ENCODE measurements at places on chromosomes 13 and 19.

DNA sequence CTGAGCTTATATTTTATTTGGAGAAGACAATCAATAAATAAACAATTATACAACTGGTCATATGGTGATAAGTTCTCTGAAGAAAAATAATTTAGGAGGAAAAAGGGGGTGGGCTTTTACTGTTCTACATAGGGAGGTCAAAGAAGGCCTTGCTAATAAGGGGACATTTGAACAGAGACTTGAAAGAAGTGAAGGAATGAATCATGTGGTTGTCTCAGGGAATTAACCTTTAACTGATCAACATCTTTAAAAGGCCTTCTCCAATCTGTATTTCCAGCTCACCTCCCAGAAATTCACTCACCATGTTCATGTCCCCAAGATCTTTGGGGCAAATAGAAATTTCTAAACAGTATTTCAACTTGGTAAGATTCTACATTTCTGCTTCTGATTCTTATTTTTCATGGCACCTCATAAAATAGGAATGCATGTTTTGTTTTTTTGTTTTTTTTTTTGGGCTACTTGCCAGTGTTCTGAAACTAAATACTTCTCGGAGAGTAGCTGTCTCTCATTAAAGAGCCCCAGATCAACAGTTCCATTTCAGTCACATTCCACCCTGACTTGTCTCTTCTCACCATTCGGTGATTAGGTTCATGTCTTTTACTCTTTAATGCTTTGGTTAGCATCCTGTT is 19.2 kb upstream of the LPAR6 start:
- H3K36me3 ChIP-seq = peaks cover 2% of the 10 kb centered on the region
- peaks cover 42% of the 10 kb centered on the region for H3K4me1 ChIP-seq
- DNase-seq = no peak

DNA sequence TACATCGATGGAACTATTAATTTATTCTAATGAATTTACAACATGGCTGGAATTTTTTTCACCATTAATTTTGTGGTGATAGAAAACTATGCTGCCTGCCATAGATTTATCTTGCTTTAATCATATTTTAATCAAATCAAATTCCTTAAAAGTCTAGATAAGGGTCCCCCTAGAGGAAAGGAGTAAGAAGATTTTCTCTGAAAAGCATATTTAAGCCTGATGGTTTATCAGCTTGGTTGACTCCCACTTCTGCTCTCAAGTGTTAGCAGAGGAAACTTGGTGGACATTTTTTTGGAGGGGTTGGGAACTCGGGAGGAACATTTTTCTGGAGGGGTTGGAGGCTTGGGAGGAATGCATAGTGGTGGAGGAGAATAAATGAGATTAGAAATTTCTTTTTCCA is 253.3 kb downstream of the KCNRG start:
- H3K27me3 ChIP-seq = no peaks in the 10 kb centered on the region
- H3K36me3 ChIP-seq = no peaks in the 10 kb centered on the region
- H3K4me1 ChIP-seq = peaks cover 13% of the 10 kb centered on the region
- H3K27ac ChIP-seq = no peak overlapping the region
- DNase-seq = no peak
- H3K4me3 ChIP-seq = no peak overlapping the region

GRCh38 chr19:43564800-43565199 is 10.5 kb downstream of the XRCC1 start:
- H3K4me3 ChIP-seq = no peak overlapping the region
- peak overlapping the region; percentile 92 for H3K27ac ChIP-seq

DNA sequence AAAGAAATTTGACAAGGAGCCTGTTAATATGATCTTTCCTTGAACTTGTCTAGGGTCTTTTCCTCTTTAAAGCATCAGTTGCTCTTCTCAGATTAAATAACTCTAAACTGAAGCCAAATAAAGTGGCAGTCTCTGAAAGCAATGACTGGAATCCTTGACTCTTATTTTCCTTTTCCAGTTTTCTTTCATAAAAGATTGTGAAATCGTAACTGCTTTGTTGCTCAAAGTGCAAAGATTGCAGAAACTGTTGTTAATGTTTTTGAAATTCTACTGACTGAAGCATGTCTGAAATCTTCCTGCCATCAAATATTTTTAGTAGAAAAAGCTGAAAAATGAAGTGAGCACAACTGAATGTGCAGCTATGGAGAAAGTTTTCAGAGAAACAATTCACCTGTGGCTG is 1.9 kb downstream of the NHLRC3 start:
- peaks cover 25% of the 10 kb centered on the region for H3K36me3 ChIP-seq
- H3K27me3 ChIP-seq = no peaks in the 10 kb centered on the region
- H3K4me1 ChIP-seq = peaks cover 25% of the 10 kb centered on the region
- no peak overlapping the region for H3K4me3 ChIP-seq

DNA sequence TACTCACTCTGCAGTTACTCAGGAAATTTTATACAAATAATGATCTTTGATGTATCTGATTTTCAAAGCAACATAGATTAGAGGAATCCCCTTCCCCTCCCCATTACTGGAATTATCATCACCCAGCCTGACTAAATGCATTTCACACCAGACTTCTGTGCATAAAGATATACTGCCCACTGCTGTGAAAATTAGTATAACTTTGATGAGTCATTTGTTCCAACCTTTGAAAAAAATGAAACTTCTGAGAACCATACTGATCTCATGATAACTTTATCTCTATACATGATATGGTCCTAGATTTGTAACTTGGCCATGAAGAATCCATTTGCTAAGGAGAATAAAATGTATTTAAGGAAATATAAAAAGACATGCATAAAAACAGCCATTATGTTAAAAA is 63.9 kb downstream of the GPC6 start:
- H3K27me3 ChIP-seq = no peaks in the 10 kb centered on the region
- H3K27ac ChIP-seq = no peak overlapping the region
- DNase-seq = no peak
- no peaks in the 10 kb centered on the region for H3K4me1 ChIP-seq
- no peak overlapping the region for H3K4me3 ChIP-seq
- H3K36me3 ChIP-seq = no peaks in the 10 kb centered on the region

DNA sequence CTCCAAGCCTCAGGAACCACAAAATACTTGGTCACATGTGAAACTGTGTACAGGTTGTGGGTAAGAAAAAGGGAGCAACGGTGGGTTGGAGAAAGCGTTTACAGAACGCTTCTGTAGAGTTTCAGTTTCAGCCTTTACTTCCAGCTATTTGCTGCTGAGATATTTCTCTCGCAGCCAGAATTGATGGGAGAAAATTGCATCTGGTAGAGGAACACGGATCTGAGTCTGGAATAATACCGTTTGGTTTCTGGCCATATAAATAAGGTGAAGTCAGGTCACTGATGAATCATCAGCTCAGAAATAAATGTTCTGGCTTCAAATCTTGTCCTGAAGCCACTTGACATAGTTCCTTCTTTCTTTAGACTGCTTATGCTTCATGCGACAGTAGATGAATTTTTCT is 20.3 kb upstream of the RFC3 start:
- H3K27me3 ChIP-seq = peaks cover 13% of the 10 kb centered on the region
- no peaks in the 10 kb centered on the region for H3K36me3 ChIP-seq
- no peaks in the 10 kb centered on the region for H3K4me1 ChIP-seq
- no peak overlapping the region for H3K27ac ChIP-seq
